Renal cortex interstitium (tissue), 15 donors: ENCODE measurements at places on chromosomes 6 and 20. TPM values are rescaled to one million over a fixed set of nuclear protein-coding genes. Genes with fewer than 3 reads are reported as not detected.

Gene PACSIN1
- 0.92 TPM for polyA plus RNA-seq

Gene NRSN1
- polyA plus RNA-seq, result 0.34 TPM

Gene PSORS1C2
- 0.17 TPM for polyA plus RNA-seq

Gene HLA-DPA1
- 19.7 TPM for polyA plus RNA-seq

Gene MUC21
- polyA plus RNA-seq, result not detected

GRCh38 chr6:53818858-53819609, 24.2 kb downstream of the LRRC1 start:
- no peak for DNase-seq

DNA sequence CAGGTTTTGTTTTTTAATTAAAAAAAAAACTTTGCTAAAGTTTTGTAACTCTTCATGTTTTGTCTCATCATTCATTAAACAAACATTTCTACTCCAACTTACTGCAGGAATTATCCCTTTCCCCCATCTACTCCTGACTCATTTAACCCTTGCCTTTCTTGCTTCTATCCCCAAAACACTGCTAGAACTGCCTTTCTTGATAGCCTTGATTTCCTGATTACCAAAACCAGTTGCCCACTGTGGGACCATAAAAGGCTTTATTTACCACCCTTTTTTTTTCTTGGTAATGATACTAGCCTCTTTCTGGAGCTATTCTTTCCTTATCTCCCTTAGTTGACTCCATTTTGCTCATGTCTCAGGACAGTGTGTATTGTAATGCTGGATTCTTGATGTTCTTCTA, 15.3 kb downstream of the AFDN start:
- DNase-seq, result no peak

GRCh38 chr20:53129563-53129962, 157.4 kb downstream of the TSHZ2 start:
- DNase-seq, result no peak

DNA sequence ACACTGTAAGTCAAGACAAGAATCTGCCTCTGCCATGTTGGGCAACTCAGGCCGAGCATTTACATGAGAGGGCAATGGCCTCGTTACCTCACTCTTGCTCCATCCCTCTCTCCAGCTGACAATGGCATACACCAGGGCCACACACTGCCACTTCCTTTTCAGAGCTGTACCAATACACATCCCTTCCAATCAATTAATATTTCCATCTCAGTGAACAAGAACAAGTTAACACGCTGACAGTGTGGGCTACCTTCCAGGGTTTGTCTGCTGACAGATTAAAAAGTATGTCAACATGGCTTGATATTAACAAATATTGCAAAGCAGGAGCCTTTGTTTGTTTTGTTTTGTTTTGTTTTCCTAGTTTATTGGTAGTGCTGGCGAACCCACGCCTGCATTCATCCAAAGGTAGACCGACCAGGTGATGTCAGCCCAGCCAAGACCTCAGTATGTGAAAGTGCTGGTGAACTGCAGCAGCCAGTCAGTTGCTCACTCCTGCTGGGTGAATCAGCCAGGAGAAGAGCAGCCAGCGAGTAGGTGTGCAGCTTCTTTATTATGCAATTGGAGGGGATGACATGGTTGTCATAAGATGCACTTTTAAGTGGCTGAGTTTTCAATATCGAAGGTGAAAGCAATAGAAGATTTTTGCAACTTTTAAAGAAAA, 487.3 kb upstream of the JARID2 start:
- DNase-seq, result no peak

DNA sequence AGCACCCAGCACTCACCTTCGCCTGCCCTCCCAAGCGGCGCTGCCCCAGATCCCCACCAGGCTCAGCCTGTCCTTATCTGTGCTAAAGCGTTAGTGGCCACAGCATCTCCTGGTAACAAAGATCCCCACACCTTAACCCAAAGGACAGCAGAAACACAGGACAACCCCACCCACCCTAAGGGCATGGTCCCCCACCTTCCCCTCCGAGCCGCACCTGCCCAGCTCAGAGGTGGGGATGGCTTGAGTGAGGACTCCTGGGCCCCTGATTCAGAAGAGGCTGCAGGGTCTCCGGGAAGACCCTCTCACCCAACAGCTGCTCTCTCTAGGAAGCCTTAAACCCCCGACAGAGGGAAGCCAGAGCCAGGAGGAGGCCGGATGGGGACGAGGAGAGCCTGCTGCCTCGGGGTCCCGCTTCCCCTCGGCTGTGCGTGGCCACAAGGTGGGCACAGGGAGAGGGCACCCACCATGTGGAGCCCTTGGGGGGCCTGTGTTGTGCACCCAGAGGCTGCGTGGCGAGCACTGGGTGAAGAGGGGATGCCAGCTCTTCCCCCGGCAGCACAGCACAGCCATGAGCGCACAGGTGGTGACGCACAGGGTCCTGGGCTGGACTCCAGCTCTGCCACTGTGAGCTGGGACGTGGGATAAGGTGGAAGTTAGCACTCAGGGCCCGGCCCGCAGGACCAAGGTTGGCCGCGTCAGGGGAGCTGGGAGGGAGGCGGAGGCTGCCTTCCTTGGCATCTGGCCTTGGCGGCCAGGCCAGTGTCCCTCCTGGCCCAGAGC, 31.9 kb upstream of the MRGBP start:
- DNase-seq, result no peak

GRCh38 chr6:147132889-147133288, 71.3 kb upstream of the STXBP5 start:
- DNase-seq, result no peak

DNA sequence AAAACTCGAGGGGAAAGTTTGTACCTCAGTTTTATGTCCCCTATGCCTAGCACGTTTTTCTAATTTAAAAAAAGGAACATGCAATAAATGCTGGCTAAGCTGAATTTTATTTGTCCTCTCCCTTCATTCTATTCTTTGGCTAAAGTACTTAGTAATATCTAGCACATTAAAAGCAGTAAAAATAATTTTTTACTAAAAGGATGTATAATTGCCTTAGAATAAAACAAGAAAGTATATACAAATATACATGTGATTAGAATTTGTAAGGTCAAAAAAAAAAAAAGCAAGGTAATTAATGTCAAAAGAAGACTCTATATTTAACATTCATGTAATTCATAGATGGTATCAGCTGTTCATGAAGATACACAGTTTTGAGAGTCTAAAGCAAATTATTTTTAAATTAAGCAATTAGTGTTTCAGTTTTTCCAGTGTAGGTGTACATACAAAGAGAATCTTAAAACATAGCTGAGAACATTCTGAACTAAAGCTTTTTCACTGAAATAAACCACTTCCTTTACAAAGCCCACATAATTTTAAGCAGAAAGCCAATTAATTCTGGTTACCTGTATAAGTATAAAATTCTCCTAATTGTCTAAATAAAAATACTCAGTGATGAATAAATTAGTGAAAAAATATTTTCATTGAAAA, 32.4 kb downstream of the HBS1L start:
- no peak for DNase-seq

GRCh38 chr20:51220293-51220706, 197.4 kb upstream of the KCNG1 start:
- DNase-seq, result peak; percentile 7

GRCh38 chr6:151384151-151384550, 7.2 kb downstream of the ZBTB2 start:
- DNase-seq, result no peak

DNA sequence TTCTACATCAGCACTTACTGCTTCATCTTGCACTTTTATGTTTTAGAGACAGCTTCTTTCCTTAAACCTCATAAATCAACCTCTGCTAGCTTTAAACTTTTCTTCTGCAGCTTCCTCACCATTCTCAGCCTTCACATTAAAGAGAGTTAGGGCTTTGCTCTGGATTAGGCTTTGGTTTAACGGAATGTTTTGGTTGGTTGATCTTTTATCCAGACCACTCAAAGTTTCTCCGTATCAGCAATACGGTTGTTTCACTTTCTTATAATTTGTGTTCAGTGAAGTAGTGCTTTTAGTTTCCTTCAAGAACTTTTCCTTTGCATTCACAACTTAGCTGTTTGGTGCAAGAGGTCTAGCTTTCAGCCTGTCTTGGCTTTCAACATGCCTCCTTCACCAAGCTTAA, 40.4 kb downstream of the DNAAF9 start:
- no peak for DNase-seq

DNA sequence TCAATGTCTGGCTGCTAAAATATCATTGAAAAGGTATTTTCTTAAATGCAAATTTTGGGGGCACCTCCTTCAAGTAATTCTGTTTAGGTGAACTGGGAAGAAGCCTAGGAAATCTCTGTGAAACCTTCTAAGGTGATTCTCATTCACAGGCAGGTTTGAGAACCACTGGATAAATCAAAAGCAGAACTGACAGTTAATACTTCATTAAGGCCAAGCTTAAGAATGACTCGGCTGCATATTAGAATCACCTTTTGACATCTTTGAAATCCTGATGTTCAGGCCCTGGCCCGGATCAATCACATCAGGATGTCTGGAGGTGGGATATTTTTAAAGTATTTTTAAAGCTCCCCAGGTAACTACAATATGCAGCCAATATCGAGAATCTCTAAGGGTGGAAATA, 50.6 kb downstream of the FKBP1C start:
- DNase-seq, result no peak

DNA sequence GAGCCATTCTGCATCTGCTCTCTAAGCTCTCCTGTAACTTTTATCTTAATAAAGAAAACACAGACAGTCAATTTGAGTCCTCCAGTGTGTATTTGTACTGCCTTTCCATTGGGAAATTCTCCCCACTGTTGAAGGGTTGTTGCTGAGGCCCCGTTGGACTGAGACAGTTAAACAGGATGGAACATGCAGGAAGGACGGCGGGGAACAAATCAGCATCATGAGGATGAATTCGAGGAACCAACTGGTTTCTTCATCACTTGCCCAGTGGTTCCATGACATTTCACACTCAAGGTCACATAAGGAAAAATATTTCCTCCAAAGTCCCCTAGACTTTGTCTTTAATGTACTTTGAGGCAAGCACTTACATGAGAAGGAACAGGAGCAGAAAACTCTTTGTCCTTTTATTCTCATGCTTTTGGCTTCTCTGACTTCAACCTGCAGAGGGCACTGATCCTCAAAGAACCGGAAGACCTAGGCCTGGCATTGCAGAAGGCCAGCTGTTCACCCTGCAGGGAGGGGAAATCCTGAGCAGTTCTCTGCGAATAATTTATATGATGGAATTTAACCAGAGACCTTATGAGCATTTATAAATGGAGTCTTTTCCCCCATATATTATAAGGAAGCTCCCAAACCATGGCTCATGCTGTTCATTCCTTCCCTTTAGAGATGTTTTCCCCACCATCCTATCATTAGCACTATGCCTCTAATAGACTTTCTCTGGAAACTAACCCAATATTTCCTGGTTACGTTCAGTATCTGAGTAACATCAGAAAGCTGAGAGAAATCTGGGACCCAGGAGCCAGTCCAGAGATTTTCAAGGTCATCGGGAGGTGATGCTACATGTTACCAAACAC, 55.2 kb upstream of the ADGRF1 start:
- DNase-seq, result peak; percentile 51

DNA sequence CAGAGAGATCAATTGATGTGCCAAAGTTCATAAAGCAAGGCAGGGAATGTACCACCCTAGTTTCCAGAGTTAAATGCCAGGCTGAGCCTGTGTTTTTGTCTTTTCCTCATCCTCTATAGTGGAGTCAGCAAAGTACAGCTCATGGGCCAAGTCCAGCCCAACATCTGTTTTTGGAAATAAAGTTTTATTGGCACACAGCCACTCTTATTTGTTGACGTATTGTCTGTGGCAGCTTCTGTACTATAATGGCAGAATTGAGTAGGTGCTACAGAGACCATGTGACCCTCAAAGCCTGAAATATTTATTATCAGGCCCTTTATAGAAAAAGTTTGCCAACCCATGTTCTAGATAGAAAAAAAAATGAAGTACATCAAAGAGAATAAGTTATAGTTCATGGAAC, 187.0 kb downstream of the TSHZ2 start:
- no peak for DNase-seq

DNA sequence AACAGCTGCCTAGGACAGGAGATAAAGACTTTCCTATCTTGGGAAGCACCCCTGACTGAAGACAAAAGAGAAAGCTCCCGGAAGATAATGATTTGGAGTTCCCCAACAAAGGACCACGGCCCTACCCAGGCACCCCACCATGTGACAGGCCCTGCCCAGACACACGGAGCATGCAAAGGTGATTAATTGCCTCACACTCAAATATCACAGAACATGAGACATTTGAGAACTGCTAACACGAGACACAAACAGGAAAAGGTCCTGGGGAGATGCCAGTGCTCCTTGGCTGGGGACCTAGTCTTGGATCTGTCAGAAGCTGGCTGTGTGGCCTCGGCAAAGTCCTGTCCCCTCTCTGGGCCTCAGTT, 82.5 kb upstream of the PTPN1 start:
- no peak for DNase-seq

GRCh38 chr6:84453499-84453898, 226.1 kb upstream of the CEP162 start:
- no peak for DNase-seq

GRCh38 chr6:44933108-44933507, 395.0 kb upstream of the RUNX2 start:
- DNase-seq, result no peak

DNA sequence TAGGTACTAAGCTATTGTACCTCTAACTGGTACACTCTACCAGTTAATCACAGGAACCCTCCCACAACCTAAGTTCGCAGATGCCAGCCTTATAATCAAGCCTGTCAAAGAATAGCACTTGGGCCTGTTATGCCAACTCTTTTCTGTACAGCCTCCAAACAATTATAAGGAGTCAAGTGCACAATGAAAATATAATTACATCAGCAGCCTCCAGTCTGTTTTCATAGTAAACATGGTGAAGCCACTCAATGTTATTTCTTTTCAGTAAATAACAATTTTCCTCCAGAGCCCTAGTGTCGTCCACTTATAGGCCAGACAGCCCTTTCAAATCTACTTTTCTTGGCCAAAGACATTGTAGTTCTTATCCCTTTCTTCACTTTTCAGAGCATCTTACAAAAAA, 82.7 kb upstream of the CARMIL1 start:
- DNase-seq, result no peak

DNA sequence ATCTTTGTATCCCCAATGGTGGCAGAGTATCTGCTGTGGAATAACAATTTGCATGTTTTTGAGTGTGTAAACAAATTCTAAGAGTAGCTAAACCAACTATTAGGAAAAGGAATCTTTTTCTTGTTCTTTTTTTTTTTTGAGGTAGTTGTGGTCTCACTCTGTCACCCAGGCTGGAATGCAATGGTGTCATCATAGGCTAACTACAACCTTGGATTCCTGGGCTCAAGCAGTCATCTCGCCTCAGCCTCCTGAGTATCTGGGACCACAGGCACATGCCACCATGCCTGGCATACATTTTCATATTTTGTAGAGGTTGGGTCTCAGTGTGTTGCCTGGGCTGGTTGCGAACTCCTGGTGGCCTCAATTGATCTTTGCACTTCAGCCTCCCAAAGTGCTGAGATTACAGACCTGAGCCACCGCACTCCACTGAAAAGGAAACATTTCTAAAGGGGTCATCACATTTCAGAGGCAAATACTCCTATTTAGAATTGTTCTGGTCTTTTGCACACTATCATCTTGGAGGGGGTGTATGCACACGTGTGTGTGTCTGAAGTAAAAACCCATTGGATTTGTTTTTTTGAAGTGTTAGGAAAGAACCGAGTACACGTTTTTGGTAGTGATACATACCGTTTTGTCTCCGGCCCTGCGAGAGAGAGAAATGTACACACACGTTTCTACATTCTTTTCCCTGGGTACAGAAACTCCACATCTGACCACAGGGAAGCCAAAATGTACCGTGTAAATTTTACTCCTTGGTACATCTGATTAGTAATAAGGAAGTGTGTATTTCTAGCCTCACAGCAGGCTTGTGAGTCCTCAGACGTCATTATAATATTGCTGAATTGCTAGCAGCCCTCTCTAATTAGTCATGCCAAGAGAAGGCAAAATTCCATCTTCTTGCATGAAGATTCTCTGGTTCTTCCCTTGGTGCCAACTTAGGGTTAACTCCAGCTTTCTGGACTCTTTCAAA, 183.6 kb downstream of the JARID2 start:
- DNase-seq, result no peak

GRCh38 chr6:33118525-33119123, 42.8 kb downstream of the HLA-DPB1 start:
- DNase-seq, result peak; percentile 41
